ENCODE measurements at places on chromosomes 6 and 20. TPM values are rescaled to one million over a fixed set of nuclear protein-coding genes. Genes with fewer than 3 reads are reported as not detected.
A peak's percentile ranks its signal among the peaks of the same experiment; 100 is the strongest.

DNA sequence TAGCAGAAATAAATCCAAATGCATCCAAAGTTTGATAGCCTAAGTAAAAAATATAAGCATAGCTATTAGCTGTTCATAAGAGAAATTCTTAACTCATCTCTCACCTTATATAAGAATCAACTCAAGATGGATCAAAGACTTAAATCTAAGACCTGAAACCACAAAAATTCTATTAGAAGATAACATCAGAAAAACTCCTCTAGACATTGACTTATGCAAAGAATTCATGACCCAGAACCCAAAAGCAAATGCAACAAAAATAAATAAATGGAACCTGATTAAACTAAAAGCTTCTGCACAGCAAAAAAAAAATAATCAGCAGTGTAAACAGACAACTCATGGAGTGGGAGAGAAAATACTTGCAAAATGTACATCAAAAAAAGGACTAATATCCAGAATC, 184.3 kb downstream of the TFAP2A start:
- H3K4me3 ChIP-seq: no peak overlapping the region
- H3K27me3 ChIP-seq: no peaks in the 10 kb centered on the region
- no peak for DNase-seq
- H3K4me1 ChIP-seq: no peaks in the 10 kb centered on the region

MRPS18B gene
- total RNA-seq: 95.3 TPM

HELZ2 gene
- 32.2 TPM for total RNA-seq

PCK1 gene
- not detected for total RNA-seq

NRN1 gene
- total RNA-seq: 1.00 TPM

- no peak for DNase-seq
- H3K36me3 ChIP-seq: peaks cover 6% of the 10 kb centered on the region
- peaks cover 50% of the 10 kb centered on the region for H3K4me1 ChIP-seq
These were observed 53.0 kb upstream of the FUCA2 start for GRCh38 chr6:143564484-143565017.

GRCh38 chr20:53146201-53146891, 174.2 kb downstream of the TSHZ2 start:
- H3K4me1 ChIP-seq: peaks cover 59% of the 10 kb centered on the region
- no peaks in the 10 kb centered on the region for H3K27me3 ChIP-seq
- peaks cover 18% of the 10 kb centered on the region for H3K36me3 ChIP-seq
- DNase-seq: peak; percentile 68
- peak overlapping the region; percentile 34 for H3K4me3 ChIP-seq

C6orf141 gene
- 0.86 TPM for total RNA-seq

ELOVL4 gene
- total RNA-seq: 1.6 TPM

DNA sequence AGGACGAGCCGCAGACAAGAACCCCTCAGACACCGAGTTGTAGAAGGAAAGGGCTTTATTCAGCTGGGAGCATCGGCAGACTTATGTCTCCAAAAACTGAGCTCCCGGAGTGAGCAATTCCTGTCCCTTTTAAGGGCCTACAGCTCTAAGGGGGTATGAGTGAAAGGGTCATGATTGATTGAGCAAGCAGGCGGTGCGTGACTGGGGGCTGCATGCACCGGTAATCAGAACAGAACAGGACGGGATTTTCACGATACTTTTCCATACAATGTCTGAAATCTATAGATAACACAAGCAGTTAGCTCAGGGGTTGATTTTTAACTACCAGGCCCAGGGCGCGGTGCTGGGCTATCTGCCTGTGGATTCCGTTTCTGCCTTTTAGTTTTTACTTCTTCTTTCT, 226.4 kb upstream of the PLCB4 start:
- no peak overlapping the region for H3K4me3 ChIP-seq
- no peaks in the 10 kb centered on the region for H3K4me1 ChIP-seq
- no peak overlapping the region for H3K27ac ChIP-seq
- no peaks in the 10 kb centered on the region for H3K36me3 ChIP-seq
- H3K27me3 ChIP-seq: no peaks in the 10 kb centered on the region

DNA sequence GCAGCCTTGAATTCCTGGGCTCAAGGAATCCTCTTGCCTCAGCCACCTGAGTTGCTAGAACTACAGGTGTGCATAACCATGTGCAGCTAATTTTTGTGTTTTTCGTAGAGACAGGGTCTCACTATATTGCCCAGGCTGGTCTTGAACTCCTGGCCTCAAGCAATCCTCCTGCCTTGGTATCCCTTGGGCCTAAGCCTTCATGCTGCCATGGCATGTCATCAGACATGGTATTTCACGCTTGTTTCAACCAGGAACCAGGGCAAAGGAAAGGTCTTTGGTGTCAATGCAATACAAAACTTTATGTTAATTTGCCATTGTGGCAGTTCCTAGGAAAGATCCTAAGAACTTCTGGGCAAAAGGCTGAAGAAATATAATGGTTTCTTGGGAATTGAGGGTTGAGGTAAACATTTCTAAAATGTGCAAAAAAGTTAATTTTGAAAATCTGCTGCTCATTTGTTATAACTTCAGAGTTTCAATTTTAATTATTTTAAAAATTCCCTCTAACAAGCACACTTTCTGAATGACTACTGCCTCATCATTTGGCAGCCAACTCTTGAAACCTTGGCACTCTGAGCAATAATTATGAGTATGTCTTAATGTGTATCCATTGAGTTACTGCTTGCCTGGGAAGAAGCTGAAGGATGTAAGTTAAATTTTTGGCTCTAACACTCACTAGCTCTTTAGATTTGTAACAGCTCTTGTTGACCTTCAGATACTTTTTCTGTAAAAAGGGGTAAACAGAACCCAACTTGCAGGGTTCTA, 154.1 kb downstream of the GJA10 start:
- H3K4me1 ChIP-seq: peaks cover 44% of the 10 kb centered on the region
- DNase-seq: no peak
- peak overlapping the region; percentile 89 for H3K27ac ChIP-seq
- peak overlapping the region; percentile 6 for H3K4me3 ChIP-seq

GRCh38 chr20:37390891-37391525, 45.1 kb downstream of the SRC start:
- no peaks in the 10 kb centered on the region for H3K36me3 ChIP-seq
- H3K4me3 ChIP-seq: no peak overlapping the region
- no peaks in the 10 kb centered on the region for H3K27me3 ChIP-seq
- no peak for DNase-seq

SEMG1 gene
- total RNA-seq: not detected

GRCh38 chr6:93580446-93580845, 161.1 kb upstream of the EPHA7 start:
- H3K4me1 ChIP-seq: no peaks in the 10 kb centered on the region
- H3K27ac ChIP-seq: no peak overlapping the region
- DNase-seq: no peak
- no peak overlapping the region for H3K4me3 ChIP-seq
- no peaks in the 10 kb centered on the region for H3K36me3 ChIP-seq

GRCh38 chr6:157990321-157991066, 8.8 kb downstream of the SYNJ2 start:
- no peaks in the 10 kb centered on the region for H3K27me3 ChIP-seq
- peak overlapping the region; percentile 50 for H3K4me3 ChIP-seq
- DNase-seq: peak; percentile 60
- H3K4me1 ChIP-seq: peaks cover 34% of the 10 kb centered on the region

- H3K4me3 ChIP-seq: no peak overlapping the region
- DNase-seq: no peak
- peaks cover 68% of the 10 kb centered on the region for H3K4me1 ChIP-seq
- no peaks in the 10 kb centered on the region for H3K27me3 ChIP-seq
- H3K36me3 ChIP-seq: peaks cover 60% of the 10 kb centered on the region
These were observed 15.9 kb downstream of the BCL2L1 start for GRCh38 chr20:31706607-31707257.

- H3K4me1 ChIP-seq: peaks cover 22% of the 10 kb centered on the region
- DNase-seq: no peak
- peaks cover 1% of the 10 kb centered on the region for H3K27me3 ChIP-seq
- H3K36me3 ChIP-seq: peaks cover 6% of the 10 kb centered on the region
- H3K27ac ChIP-seq: peak overlapping the region; percentile 97
These were observed 3.9 kb upstream of the ZNF292 start for GRCh38 chr6:87151471-87151780.

- H3K27ac ChIP-seq: no peak overlapping the region
- peaks cover 41% of the 10 kb centered on the region for H3K4me1 ChIP-seq
- H3K36me3 ChIP-seq: no peaks in the 10 kb centered on the region
- peak; percentile 80 for DNase-seq
- H3K27me3 ChIP-seq: peaks cover 56% of the 10 kb centered on the region
These were observed 169.3 kb upstream of the ZNF337 start for GRCh38 chr20:25865715-25866656.

PTCHD4 gene
- total RNA-seq: not detected

DNA sequence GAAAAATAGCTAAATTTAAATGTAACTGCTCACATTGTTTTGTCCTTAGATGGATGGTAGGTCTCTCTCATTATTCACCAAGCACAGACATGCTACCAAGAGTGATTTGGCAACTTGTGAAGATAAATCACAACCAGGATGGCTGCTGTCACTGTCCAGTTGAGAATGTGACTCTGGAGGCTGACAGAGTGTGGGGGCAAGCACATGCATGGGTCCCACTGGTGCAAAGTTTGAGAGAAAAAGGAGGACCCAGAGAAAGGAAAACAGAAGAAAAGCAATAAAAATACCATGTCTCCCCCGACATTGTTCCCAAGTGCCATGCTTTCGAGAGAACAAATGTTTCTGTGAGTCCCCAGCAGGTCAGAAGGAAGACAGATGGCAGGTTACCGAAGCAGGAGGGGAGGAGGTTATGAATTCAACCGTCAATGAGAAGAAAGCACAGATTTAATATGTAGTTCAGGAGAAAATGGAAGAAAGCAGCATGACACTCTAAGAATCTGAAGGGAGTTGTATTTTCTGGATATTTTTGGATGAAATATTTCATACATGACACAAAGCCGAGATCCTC, 73.0 kb upstream of the TSHZ2 start:
- H3K27ac ChIP-seq: no peak overlapping the region
- H3K27me3 ChIP-seq: peaks cover 11% of the 10 kb centered on the region
- DNase-seq: no peak
- peaks cover 6% of the 10 kb centered on the region for H3K4me1 ChIP-seq

- no peak overlapping the region for H3K4me3 ChIP-seq
- DNase-seq: no peak
- H3K36me3 ChIP-seq: no peaks in the 10 kb centered on the region
- no peaks in the 10 kb centered on the region for H3K27me3 ChIP-seq
These were observed 176.6 kb upstream of the PTPRK start for GRCh38 chr6:128696691-128697689.

DNA sequence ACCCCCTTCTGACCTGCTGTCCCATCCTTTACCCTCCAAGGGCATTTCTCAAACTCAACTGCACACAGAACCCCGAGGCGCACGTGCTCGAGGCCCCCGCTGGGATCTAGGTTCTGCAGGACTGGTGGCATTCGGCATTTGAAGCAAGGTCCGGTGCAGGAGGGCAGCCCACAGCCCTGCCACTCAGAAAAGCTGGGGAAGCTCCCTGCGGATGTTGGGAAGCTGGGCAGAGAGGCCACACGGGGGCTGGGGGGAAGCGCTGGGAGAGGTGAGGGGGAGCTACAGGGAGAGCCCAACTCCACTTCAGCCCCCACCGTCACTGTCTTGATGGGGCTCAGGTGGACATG, 51.2 kb upstream of the SLCO4A1 start:
- no peak overlapping the region for H3K27ac ChIP-seq
- H3K4me3 ChIP-seq: no peak overlapping the region
- peaks cover 20% of the 10 kb centered on the region for H3K27me3 ChIP-seq
- H3K36me3 ChIP-seq: no peaks in the 10 kb centered on the region

DNA sequence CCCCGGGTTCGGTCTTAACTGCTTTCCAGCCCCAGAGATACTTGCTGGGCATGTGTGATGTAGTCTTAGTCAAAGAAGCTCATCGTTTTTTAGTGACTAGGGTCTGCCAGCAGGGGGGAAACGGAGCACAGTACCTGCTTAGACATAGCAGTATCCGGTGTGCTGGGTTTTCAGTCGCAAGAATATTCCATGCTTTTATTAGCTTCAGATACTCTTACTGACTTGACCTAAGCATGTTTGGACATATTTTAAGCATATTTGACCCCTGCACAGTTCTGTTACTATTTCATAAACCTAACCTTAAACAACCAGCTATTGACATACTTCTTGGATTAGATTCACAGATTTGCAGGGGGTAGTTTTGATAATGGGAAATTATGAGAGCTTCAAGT, 3.0 kb downstream of the E2F3 start:
- DNase-seq: peak; percentile 78
- no peaks in the 10 kb centered on the region for H3K27me3 ChIP-seq
- peaks cover 62% of the 10 kb centered on the region for H3K4me1 ChIP-seq

GABRR1 gene
- total RNA-seq: not detected

HUS1B gene
- 1.1 TPM for total RNA-seq

STX11 gene
- total RNA-seq: 16.6 TPM

DNA sequence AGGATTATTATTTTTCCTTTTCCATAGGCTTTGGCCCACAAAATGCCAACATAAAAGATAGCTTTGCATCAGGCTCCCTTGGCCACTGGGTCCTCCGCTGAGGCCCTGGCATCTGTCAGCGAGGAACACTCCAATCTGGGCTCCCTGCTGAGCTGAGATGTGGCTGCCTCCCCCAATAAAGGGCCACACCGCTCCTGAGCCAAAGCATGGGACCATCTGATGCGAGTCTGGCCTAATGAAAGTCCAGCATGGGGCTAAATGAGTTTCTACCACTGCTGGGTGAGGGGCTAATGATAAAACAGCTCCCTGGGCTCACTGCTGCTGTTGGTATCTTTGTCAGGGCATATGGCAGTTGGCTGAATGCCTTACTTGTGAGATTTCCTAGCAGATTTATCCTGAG, 817.5 kb upstream of the SLC35B3 start:
- H3K4me1 ChIP-seq: no peaks in the 10 kb centered on the region
- H3K4me3 ChIP-seq: no peak overlapping the region
- no peak for DNase-seq
- no peak overlapping the region for H3K27ac ChIP-seq

FOXQ1 gene
- total RNA-seq: not detected

SIGLEC1 gene
- total RNA-seq: 0.07 TPM

DNA sequence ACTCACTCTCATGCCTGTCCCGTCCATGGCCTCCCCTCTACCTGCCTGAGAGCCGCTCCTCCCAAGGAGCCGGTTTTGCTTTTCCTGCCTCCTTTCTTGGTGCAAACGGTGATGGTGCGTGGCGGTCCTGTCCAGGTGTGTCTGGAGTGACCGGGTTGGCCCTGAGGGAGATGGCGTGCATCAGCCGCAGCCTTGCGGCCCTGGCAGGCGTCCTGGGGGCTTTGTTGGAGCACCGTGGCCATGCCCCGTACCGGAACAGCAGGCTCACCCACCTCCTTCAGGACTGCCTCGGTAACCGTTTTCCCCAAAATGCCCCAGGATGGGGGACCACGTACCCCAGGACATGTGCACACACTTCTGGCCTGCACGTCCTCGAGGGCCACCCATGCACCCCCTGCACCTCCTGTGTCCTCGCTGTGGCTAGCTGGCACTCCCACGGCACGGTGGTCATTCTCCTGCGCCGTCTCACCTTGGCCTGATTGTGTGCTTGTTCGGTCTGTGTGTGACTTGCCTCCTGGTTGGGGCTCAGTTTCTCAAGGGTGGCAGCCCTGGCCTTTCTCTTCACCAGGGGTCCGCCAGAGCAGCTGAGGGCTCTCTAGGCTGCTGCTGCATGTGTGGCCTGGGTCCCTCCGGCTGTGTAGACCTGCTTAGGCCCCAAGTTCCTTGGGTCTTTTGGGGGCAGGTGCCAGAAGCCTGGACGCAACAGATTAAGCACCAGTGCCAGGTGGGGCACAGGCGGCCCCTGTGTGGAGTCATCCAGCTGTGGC, 36.4 kb downstream of the FRMD1 start:
- no peak overlapping the region for H3K4me3 ChIP-seq
- no peaks in the 10 kb centered on the region for H3K4me1 ChIP-seq
- DNase-seq: no peak
- H3K27me3 ChIP-seq: peaks cover 2% of the 10 kb centered on the region
- peaks cover 5% of the 10 kb centered on the region for H3K36me3 ChIP-seq
- no peak overlapping the region for H3K27ac ChIP-seq

- H3K27me3 ChIP-seq: no peaks in the 10 kb centered on the region
- no peak overlapping the region for H3K27ac ChIP-seq
- peaks cover 39% of the 10 kb centered on the region for H3K36me3 ChIP-seq
- DNase-seq: no peak
- H3K4me1 ChIP-seq: no peaks in the 10 kb centered on the region
These were observed 40.3 kb downstream of the MTHFD1L start for GRCh38 chr6:150905769-150906168.
